DND-41 (cell line): ENCODE measurements at places on chromosomes 11 and 22.

GRCh38 chr11:473962-474785, 24.1 kb downstream of the PTDSS2 start:
- DNase-seq: no peak

DNA sequence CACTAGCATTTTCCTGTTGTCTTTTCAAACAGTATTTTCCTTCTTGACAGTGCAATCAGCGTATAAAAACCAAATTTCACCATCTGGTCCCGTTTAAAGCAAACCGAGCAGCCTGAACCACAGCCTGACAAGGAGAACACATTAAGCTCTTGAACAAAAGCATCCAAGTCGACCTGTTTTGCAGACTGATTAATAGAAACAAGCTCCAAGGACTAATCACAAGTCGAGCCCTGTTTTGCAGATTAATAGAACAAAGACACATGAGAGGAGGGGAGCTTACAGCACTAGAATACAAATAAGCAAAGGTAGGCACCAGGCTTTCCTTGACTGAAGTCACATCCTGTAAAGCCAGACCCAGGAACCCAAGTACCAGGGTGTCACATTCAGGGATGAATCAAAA, 104.8 kb downstream of the MPPED2 start:
- no peak for DNase-seq

DNA sequence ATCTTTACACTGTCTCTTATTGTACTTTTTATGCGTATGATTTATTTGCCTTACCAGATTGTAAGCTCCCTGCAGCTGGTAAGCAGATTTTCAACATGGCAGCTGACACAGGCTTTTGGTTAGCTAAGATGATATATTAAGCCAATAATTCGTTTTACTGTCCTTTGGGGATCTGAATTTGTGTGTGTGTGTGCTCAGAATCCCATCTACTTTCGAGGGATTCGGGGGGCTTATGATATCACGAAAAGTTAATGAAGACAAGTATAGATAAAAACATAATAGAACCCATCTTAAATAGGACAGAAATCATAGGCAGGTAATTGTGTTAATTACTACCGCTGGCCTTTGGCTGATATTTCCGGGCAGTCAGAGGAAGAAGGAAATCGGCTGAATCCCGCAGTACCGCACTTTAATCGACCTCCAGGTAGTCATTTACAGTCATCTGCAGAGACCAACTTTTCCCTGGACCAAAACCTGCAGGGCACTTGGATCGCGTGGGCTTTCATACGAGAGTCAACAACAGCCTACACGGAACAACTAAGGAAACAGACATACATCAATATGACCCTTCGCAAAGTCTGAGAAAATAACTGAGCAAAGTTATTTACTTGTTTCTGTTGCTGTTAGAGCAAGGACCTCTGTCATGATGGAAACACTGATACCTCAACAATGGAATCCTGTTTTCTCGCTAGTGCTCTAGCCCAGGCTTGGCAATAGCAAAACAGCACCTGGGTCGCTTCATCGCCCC, 802 bp downstream of the KBTBD3 start:
- no peak for DNase-seq

GRCh38 chr22:42353883-42354727, 78.1 kb downstream of the NFAM1 start:
- DNase-seq: no peak

- no peak for DNase-seq
Measured at GRCh38 chr22:37377927-37378326, 49.4 kb downstream of the ELFN2 start.

GRCh38 chr22:39392341-39392948, 7.1 kb upstream of the TAB1 start:
- no peak for DNase-seq

DNA sequence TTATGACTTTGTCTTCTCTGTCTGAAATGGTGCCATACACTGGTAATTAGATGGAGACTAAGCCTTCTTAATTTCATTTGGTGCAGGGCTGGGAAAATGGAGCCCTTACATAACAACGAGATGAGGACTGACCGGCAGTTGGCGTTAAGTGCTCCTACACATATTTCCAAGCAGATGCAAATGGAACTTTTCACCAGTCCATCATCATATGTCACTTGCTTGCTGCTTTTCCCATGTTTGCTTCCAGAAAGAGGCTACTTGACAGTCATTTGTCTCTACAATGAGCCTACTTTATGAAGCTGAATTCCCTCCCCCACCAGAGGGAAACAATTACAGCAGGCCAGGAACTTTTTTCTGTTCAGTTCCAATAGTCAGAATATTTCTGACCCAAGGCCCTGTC, 32.6 kb downstream of the SVIP start:
- DNase-seq: no peak

- peak; percentile 32 for DNase-seq
Measured at GRCh38 chr11:64620381-64620971, 29.5 kb downstream of the SLC22A12 start.

GRCh38 chr11:126601550-126602215, 246.2 kb downstream of the ST3GAL4 start:
- DNase-seq: no peak

DNA sequence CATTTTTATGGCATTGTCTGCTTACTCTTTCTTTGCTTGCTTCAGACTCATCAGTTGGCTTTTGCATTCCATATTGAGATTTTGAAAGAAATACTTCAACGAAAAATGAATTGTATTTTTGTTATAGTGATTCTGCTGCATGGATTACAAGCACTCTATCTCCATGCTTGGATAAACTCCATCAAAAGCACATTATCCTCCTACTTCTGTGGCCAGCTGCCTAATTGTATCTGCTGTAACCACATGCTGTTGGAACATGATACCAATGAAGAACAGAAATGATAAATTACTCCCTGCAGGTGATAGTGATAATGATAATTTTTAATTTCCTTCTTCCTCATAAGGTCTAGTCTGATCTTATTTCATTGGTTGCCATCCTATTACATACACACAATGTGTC, 100.8 kb downstream of the PRMT3 start:
- DNase-seq: no peak

GRCh38 chr22:46329616-46330015, 5.9 kb upstream of the TRMU start:
- DNase-seq: no peak

- no peak for DNase-seq
Measured at GRCh38 chr11:105911454-105911853, 110.6 kb downstream of the MSANTD4 start.
